ENCODE measurements at places on chromosomes 5 and 9. TPM values are rescaled to one million over a fixed set of nuclear protein-coding genes. Genes with fewer than 3 reads are reported as not detected.

The C6 gene
- total RNA-seq: 0.59 TPM

The CCDC192 gene
- not detected for total RNA-seq

The PCDHGA8 gene
- 2.0 TPM for total RNA-seq

The IFNB1 gene
- not detected for total RNA-seq

The PCDHA5 gene
- total RNA-seq: 0.08 TPM

The GABRB2 gene
- not detected for total RNA-seq

The SPOCK1 gene
- total RNA-seq: 727 TPM

The FEM1C gene
- 16.6 TPM for total RNA-seq

The TUSC1 gene
- 8.5 TPM for total RNA-seq

The RGS7BP gene
- total RNA-seq: 0.83 TPM

The ACTBL2 gene
- 0.23 TPM for total RNA-seq

The RC3H2 gene
- 33.3 TPM for total RNA-seq

The GPR150 gene
- total RNA-seq: 0.45 TPM

The HAVCR1 gene
- total RNA-seq: not detected

The ITGA2 gene
- 8.2 TPM for total RNA-seq

The CARD6 gene
- total RNA-seq: 11.7 TPM

The GARIN3 gene
- not detected for total RNA-seq

The LECT2 gene
- not detected for total RNA-seq

The ANKRD34B gene
- total RNA-seq: not detected
